ENCODE measurements at places on chromosomes 4 and X.

GRCh38 chr4:42995343-42995944 is 102.9 kb downstream of the GRXCR1 start:
- DNase-seq: peak; percentile 29

GRCh38 chr4:117093571-117093970 is 8.2 kb upstream of the TRAM1L1 start:
- no peak for DNase-seq

- DNase-seq: no peak
These were observed 77.0 kb downstream of the REELD1 start for GRCh38 chr4:146291313-146291712.

GRCh38 chrX:12701628-12702027 is 89.6 kb upstream of the PRPS2 start:
- DNase-seq: peak; percentile 60

- DNase-seq: no peak
These were observed 176.8 kb upstream of the RPL34 start for GRCh38 chr4:108443585-108443984.

GRCh38 chr4:48224606-48225005 is 45.0 kb downstream of the TEC start:
- no peak for DNase-seq

DNA sequence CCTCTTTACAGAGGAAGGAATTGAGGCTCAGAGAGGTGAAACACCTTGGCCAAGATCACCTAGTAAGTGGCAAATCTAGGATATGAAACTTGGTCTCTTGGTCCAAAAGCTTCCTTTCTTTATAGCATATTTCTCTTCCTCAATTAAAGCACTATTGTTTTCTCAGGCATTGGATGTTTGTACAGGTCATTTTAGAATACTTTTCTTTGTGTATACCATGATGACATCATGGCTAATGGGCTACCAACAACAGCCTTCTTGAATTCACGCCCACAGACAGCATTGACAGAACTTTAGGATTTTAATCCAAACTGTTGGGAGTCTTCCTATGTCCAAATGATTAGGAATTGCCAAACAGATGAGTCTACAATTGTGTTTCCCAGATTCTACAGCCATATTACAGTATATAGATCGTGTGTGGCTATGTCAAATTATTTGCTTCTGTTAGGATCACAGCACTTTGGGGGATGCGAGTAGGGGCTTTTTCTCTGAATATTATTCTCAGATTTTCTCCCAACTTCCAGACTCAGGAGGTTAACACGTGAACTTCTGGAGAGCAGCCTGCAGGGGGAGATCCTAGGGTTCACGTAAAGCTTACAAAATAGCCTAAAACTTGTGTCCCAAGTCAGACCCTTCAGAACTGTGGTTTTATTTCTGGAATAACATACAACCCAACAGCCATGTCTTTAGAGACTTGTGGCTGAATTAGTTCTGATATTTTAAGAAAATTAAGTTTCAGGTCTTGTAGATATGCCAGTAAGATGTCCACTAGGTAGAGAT is 191.8 kb downstream of the SHROOM3 start:
- DNase-seq: no peak

DNA sequence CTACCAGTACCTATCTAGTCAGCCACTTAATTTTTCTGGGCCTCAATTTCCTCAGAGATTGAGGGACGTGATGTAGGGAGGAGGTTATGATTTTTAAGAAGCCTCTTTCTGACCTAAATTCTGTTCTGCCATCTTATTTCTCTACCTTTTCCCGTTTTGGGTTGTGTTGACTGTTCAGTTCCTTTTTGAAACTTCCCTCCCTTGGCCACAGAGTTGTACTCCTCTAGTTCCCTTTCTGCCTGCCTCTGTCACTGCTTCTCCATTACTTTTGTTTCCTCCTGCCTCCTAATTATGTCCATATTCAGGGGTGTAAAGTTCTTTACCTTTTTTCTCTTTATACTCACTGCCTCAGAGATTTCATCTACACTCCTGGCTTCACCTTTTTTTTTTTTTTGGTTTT is 25.4 kb downstream of the CLCN5 start:
- no peak for DNase-seq

GRCh38 chr4:138445098-138445497 is 202.9 kb upstream of the SLC7A11 start:
- no peak for DNase-seq

- no peak for DNase-seq
These were observed 92.2 kb upstream of the SPRY1 start for GRCh38 chr4:123304151-123304964.

- DNase-seq: no peak
These were observed 36.5 kb downstream of the ACOX3 start for GRCh38 chr4:8403976-8404375.

- peak; percentile 77 for DNase-seq
These were observed 1.1 kb downstream of the OGT start for GRCh38 chrX:71533851-71534561.
